ENCODE measurements at places on chromosomes 12 and 14.

DNA sequence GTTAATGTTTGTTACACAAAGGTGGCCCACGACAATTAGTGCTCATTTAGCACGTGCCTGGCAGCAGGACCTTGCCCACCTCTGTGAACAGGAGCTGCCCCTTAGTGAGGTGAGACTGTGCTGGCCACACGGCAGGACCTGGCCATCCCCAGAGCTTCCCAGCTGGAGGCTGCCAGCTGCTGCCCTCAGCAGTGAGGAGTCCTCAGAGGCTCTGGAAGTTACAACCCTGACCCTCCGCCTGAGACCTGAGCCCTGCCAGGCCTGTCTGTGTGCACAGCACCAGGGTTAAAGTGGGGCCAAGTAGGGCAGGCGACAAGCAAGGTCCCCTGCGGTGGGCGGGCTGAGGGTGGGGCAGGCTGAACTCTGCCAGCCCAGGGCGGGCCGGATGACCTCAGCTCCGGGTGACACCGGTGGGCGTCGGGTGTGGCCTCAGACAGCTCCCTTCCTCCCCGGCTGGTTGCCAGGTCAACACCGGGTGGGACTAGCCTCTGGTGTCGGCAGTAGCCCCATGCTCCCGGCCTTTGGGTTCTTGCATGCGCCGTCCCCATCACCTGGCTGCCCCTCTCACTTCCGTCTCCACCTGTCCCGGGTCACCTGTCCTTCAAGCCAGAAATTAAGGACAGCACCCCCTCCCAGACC lies 9.2 kb upstream of the LBHD2 start:
- DNase-seq, result no peak

- DNase-seq, result no peak
Measured at GRCh38 chr12:54419088-54419887, at the start of gene ITGA5. ITGA5 (minus strand) TSS chr12:54419266; CDS start chr12:54419198, 68 bp downstream.

GRCh38 chr14:67141146-67141900 lies 47.9 kb upstream of the GARIN2 start:
- DNase-seq, result no peak

GRCh38 chr14:50010752-50011151 lies 105.6 kb downstream of the VCPKMT start:
- no peak for DNase-seq

DNA sequence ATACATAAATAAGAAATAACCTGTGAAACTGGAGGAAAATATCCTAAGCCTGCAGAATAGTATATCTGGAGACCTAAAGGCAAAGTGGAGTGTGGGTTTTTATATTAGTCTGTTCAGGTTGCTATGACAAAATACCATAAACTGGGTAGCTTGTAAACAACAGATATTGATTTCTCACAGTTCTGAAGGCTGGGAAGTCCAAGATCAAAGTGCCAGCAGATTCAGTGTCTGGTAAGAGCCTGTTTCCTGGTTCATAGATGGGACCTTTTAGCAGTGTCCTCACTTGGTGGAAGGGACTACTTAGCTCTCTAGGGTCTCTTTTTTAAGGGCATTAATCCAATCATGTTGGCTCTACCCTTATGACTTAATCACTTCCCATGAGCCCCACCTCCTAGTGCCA lies 25.4 kb upstream of the NEDD1 start:
- no peak for DNase-seq

GRCh38 chr12:51973560-51973959 lies 22.1 kb downstream of the ACVR1B start:
- no peak for DNase-seq

- no peak for DNase-seq
Measured at GRCh38 chr14:97077687-97078086, 280.5 kb downstream of the VRK1 start.

DNA sequence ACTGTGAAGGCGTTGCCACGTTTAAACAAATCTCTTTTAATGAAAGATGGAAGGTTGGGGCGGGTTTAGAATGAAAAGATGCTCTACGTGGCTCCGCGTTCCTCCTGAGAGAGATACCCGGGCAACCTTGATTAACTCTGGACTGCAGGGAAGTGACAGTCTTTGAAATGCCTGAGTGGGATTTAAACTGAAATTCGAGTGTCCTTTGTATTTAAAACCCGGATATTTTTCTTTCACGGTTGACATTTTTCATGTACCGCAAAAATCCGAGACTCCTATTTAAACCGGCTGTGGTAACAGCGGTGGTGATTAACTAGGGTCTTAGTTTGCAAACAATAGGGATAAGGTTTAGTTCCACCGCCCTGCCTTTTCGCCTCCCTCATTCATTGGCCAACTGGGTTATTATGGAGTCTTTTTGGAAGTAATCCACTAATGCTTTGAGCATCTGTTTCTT lies 707 bp downstream of the G2E3 start:
- DNase-seq, result no peak

- no peak for DNase-seq
Measured at GRCh38 chr12:70309348-70309747, 56.7 kb upstream of the KCNMB4 start.

DNA sequence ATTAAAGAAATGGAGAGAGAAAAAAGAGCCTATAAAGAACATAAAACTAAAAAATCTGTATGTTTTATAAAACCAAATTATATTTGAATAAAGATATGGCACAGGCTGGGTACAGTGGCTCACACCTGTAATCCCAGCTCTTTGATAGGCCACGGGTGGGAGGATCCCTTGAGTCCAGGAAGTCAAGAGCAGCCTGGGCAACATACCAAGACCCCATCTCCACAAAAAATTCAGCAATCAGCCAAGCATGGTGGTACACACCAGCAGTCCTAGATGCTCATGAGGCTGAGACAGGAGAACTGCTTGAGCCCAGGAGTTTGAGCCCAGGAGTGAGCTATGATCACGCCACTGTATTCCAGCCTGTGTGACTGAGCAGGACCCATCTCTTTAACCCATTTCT lies 74.9 kb downstream of the EPS8 start:
- DNase-seq, result no peak

DNA sequence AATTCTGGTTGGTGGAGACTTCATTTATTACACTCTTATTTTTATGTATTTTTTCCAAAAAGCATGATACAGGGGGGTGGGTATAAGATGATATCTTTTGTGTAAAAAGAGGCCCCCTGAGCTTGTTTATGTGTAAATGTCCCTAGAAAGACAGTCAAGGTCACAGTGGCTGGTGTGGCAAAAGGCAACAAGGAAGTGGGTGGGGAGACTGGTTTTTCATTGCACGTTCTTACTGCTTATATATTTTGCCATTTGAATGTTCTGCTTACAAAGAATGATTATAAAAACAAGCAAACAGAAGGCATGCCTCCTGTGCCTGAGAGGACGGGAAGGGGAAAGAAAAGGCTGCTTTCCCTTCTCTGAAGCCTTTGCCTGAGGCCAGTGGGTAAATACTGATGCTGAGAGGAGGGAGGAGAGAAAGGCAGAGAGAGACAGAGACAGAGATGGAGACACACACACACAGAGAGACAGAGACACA lies 24.1 kb upstream of the ADIPOR2 start:
- no peak for DNase-seq

- no peak for DNase-seq
Measured at GRCh38 chr14:79337761-79338160, 873.5 kb downstream of the DIO2 start.

GRCh38 chr12:2149091-2149490 lies 96.3 kb downstream of the CACNA1C start:
- no peak for DNase-seq

- DNase-seq, result peak; percentile 63
Measured at GRCh38 chr14:20836668-20837338, 34.2 kb upstream of the RNASE1 start.

GRCh38 chr14:98622208-98623051 lies 649.6 kb downstream of the BCL11B start:
- DNase-seq, result no peak

DNA sequence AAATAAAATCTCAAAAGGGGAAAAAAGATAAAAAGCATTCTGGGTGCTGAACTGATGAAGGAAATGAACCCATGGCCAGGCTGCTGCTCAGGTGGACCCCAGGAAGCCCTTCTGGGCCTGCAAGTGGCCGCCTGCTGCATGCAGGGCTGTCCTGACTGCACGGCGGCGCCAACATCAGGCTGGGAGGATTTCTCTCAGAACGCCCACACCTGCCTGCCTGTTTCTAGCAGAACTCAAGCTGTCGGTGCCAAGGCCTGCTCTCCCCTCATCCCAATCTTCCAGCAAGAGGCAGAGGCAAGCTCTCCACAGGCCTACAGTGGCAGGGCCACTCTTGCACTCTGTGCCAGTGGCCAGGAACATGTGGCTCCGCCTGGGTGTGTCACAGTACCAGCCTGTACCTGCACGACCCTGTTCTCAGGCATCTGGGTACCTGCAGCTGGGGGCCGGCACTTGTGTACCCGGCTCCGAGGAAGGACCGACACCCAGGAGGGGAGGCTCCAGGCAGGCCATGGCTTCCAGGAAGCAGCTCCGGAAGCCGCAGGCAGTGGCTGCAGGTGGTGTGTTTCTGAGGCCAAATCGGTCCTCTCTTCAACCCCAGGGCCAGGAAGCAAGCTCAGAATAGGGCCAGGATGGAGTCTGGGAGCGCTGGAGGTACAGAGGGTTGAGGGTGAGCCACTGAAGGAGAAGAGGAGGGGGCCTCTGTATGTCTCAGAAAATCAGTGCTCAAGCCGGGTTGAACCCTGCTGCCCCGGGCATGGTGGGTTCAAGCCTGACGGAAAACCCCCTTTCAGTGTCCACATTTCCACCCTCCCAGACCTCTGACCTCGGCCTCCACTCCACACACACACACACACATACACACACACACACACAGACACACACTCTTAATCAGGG lies 2.5 kb upstream of the INF2 start:
- DNase-seq, result no peak

DNA sequence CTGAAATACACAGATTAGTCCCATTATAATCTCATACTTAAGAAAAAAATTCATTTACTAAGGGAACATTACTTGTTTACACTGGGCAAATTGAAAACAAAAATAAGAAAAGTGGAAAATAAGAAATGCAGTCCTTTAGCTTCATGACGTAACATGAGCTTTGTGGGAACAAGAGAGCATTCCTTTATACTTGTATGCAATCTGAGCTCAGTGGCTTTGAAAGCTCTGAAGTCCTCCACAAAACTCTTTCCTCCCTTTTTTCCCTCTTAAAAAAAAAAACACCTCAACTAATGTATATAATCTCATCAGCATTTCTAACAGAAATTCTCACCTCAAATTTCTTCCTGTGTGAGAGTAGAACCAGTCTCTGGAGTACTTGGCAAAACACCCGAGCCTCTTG lies 76.9 kb upstream of the OTX2 start:
- DNase-seq, result no peak
